ENCODE measurements at places on chromosomes 3 and 15.

GRCh38 chr3:197541756-197542539 is 13.8 kb downstream of the BDH1 start:
- DNase-seq = peak; percentile 76

DNA sequence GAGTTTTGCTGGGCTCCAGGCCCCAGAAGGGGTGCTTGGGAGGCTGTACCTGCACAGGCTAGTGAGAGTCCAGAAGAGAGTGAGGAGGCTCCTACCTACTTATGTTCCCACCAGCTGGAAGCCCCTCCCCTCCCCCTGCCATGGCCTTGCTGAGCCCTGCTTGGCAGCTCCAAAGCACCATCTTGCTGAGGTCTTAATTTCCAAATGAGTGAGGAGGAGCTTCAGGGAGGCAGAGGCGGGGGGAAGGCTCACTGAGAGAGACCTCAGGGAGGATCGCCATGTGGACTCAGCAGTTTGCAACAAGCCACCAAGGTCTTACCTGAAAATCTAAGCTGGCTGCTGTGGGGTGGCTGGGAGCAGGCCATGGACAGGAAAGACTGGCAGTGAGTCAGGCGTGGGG is 8.7 kb upstream of the CACNA2D2 start:
- DNase-seq = no peak

GRCh38 chr3:101124125-101124524 is 130.9 kb upstream of the ABI3BP start:
- no peak for DNase-seq

DNA sequence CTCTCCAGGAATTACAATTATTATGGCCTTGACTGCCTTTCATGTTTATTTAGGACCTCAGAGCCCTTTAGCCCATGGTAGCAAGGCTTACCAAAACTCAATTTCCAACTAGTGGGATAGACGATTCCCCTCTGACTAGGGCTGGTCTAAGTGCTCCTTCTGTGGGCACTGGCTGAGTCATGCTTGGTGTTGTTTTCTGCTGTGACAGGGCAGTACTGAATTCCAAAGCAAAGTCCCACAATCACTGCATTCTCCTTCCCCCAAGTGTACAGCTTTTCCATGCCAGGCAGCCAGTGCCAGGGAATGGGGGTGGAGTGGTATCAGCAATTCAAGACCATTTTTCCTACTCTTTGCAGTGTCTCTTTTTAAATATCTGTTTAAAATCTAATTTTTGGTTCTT is 509.0 kb upstream of the NECTIN3 start:
- no peak for DNase-seq

DNA sequence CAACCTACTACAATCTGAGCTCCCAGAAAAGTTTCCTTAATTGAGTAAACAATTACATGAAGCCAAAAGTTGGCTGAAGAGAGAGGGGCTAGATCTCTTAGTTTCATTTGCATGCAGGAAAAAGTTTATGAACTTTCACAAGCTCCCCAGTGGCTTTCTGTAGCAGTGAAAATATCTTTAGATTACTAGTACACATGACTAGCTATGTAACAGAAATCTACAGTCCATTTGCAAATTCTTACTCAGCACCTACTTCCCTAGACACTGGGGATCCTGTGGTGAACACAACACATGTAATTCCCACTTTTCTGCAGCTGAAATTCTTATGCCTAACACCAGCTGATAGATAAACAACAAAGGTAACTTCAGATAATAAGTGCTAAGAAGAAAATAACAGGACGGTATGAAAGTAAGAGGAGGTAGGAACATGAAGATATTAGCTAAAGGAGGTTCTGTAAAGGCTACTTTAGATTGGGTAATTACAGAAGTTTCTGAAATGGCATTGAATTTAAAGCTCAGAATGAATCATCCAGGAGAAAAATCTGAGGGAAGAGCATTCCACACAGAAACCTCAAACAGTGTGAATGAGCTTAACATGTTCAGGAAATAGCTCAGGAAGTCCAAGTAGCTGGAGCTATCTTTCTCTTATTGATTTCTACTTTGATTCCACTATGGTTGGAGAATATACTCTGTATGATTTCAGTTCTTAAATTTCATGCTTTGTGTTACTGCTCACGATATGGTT is 204.8 kb downstream of the MAGI1 start:
- peak; percentile 25 for DNase-seq

DNA sequence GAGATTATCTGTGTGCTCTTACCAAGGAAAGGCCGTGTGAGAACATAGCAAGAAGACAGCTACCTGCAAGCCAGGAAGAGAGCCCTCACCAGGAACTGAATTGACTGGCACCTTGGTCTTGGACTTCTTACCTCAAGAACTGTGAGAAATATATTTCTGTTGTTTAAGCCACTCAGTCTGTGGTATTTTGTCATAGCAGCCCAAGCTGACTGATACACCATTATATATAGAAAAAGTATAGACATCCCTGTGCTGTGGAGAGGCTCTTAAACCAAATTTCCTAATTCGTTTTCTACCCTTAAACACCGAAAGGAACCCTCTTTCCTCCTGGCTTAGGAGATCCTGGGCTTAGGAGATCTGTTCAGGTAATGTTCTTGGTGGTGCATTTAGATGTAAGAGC is 44.8 kb downstream of the CGNL1 start:
- DNase-seq = no peak

DNA sequence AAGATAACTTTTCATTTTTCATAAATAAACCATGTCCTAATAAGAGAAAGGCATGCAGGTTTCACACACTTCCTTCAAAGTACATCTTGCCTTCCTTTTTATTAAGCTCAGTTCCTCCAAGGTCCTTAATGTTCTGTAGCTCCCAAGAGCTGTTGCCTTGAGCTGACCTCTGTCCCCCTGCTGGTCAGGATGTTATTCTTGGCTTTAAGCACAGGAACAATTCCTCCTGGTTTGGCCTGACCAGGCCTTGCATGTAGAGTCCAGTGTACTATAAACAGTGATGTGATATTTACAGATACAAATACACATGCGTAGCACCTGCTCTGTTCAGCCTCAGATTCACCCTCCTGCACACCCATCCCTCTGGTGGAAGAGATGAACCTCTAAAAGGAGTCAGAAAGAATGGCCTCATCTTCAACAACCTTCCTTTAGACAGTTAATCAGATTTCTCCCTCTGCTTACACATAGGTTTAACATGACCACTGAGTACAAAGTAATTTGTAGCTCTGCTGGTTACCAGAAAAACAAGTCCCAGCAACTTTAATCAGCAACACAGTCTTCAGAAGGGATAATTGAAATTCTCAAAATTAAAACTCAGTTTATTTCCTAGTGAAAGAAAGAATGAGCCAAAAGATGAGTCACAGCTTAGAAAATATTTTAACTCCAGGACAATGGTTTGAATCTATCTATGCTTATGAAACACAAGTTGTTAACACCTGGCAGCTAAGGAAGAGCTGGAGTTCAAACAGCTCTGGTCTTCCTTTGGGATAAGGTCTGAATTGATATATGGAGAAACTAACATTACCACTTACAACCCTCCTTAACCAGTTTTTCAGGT is 46.5 kb downstream of the PTPN9 start:
- peak; percentile 59 for DNase-seq

All from AG08396 (cell line).